Activated CD4-positive, alpha-beta T cell treated with anti-CD3 and anti-CD28 coated beads, Interleukin-2, amount 50 U/mL, for 48 hours (primary cell): ENCODE measurements at places on chromosomes 7 and 10.

GRCh38 chr10:80945264-80945880 lies 407.7 kb downstream of the SH2D4B start:
- DNase-seq: no peak

DNA sequence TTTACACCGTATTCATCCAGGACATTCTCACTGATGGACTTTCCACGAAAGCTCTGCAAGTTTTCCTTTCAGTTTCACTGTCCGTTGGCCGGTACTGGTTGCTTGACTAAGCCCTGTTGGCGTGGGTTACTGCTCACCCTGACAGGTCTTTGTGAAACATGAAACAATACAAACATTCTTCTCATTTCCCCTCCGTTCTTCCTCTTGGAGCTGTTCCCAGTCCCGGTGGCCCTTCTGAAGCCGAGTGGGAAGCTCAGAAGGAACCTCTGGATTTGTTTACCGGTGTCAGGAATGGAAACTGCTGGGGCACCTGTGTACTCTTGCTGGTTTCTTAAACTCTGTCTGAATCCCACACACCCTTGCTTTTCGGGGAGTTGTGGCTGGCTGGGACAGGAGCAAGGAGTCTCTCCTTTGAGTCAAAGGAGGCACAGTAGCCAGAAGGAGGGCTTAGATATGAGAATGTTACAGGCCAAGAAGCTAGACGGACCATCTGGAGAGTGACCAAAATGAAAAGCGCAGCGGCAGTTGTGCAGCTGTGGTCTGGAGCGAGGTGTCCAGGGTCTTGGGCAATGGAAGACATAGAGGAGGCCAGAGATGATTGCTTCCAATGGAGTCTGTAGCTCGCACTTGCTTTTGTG lies 45.7 kb downstream of the LYZL2 start:
- DNase-seq: no peak

GRCh38 chr10:97974526-97975525 lies 55.6 kb downstream of the CRTAC1 start:
- no peak for DNase-seq

DNA sequence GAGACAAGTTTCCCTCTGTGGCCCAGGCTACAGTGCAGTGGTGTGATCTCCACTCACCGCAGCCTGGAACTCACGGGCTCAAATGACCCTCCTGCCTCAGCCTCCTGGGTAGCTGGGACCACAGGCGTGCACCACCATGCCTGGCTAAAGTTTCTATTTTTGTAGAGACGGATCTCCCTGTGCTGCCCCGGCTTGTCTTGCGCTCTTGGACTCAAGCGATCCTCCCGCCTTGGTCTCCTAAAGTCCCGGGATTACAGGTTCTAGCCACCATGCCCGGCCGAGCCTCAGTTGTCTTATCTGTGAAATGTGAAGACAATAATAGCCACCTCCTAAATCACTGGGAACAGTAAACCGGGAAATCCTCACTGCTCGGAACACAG lies 88.1 kb downstream of the FOXL3 start:
- no peak for DNase-seq

GRCh38 chr7:28776463-28777157 lies 181.5 kb downstream of the TRIL start:
- DNase-seq: no peak
